ENCODE measurements at places on chromosomes 3 and 15.

GRCh38 chr15:62850318-62850717 lies 192.2 kb upstream of the TPM1 start:
- DNase-seq = no peak

- no peak for DNase-seq
These were observed 366.8 kb upstream of the UMPS start for GRCh38 chr3:124363476-124363875.

- no peak for DNase-seq
These were observed 139.4 kb downstream of the NECTIN3 start for GRCh38 chr3:111210866-111211564.

DNA sequence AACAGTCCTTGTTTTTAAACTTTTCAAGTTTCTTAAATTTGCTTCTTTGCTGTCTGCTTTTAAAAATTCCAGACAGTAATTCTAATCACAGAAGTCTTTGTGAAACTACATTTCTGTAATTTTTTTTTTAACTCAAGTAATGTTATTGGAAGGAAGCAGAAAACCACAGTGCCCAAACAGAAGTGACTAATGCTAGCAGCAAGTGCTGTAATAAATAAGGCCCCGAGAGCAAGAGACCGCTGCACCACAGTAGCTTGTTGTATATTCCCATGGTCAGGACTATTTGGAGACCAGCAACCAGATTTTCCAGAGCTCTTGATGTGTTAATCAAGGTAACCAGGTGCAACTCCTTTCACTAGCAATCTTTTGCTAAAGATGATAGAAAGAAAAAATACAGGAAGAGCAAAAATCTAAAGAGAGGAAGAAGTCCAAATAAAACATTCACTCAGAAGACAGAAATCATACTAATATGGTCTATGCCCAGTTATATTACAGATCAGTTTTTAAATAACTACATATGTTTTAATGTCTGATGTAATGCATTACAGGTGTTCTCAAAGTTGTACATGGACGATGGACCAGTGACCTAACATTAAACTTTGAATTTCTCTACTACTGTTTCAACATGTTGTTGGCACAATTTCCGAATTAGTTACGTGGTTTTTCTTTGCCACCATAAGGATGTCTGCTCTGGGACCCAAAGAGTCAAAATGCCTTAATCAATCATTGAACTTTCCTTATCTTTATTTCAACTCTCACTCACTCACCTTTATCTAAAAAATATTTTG lies 36.4 kb downstream of the WWTR1 start:
- no peak for DNase-seq

DNA sequence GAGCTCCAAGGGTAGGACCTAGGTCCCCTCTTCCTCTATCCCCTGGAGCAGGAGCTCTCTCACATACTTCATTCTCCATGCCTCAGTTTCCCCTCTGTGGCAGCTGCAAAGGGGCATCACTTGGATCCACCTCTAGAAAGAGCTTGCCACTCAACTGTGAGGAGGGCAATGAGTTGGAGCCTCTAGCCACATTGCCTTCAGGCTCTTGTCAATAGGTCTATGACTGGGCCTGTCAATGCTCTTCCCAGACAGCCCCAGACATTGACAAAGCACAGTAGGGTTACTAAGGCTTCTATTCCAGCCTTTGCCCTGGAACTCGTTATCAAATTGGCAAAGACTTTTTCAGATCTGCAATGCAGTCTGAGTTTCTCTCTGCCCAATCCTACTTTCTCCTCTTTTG lies 4.4 kb upstream of the VIPR1 start:
- DNase-seq = no peak

DNA sequence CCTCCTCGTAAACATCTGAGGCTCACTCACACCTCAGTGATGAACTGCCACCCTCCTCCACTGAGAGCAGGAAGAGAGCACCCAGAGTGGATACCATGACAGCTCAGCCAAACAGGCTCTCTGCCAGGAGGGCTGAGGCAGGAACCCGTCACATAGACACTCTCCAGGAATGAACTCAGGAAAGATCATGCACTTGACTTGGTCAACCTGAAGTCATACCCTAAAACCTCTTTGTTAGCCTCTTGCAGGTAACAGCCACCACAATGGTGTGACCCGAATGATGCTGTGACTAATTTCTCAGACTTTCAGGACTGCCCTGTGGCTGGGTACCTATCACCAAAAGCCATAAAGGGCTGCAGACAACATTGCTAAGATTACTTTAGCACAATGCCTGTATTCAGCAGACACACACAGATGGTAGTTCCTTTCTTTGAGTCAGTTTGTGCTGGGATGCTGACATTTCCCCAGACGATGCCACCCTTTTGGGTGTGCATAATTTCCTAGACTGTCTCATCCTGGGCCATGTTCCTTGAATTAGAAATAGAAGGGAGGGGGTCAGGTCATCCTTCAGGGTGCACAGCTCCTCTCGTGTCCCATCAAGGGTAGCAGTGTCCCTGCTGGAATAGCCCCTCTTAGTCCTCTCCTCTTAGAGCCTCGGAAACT lies 30.3 kb downstream of the CX3CR1 start:
- no peak for DNase-seq

DNA sequence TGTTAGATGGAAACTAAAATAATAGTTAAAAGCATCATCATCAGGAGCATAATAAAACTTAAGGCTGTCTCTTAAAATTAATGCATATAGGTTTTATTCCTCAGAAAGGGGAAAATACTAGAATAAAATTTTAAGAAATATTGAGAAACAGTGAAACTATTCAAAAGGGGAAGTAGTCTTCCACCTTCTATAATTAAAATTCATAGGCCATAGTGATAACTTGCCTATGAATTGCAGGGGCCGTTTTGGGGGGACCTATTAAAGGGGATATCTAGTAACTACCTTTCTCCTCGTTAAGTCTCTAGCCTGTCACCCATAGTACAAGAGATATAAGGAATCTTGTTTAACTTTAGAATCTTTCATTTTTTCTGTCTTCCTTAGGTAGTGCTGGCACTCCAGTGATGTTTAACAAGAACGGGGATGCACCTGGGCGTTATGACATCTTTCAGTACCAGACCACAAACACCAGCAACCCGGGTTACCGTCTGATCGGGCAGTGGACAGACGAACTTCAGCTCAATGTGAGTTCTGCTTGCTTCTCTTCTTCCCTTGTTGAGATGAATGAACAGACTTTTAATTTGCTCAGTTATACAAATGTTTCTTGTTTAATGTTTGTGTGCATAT lies 600.4 kb downstream of the GRM7 start:
- no peak for DNase-seq

- DNase-seq = no peak
These were observed 393.1 kb upstream of the CDIN1 start for GRCh38 chr15:36186376-36186775.

DNA sequence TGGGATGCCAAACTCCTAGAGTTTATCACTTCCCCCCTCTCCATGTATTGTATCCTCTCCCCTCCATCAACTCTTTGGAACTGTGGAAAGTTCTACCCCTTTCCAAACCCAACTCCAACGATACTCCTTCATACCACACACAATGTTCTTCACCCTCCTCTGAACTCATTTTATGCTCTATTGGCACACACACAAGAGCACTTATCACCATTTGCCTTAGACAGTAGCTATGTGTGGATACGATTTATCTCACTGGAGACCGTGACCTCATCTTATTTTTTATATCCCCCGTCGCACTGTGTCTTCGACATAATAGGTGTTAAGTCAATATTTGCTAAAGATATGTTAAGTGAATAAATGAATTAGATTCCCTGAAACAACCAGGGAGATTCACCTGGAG lies 316.5 kb upstream of the PROK2 start:
- DNase-seq = no peak

DNA sequence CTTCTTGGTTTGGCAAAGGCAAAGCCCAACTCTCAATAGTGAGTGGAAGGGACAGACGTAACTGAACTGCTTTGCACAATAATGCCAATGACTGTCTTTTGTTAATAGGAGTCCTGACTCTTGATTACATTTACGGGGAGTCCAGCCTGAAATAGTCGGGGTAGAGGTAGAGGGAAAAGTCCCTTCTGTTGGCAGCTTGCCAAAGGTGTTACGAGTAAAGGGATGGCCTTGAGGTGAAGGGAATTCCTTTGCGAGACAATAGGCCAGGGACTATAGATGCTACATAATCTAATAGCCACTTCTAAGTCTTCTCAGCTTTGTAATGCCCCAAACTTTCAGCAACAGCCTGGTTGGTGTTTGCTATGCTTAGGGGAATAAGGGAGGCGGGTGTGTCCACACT lies 2.2 kb upstream of the SENP2 start:
- DNase-seq = no peak

- DNase-seq = no peak
These were observed 68.9 kb downstream of the TFRC start for GRCh38 chr3:196012941-196013476.

DNA sequence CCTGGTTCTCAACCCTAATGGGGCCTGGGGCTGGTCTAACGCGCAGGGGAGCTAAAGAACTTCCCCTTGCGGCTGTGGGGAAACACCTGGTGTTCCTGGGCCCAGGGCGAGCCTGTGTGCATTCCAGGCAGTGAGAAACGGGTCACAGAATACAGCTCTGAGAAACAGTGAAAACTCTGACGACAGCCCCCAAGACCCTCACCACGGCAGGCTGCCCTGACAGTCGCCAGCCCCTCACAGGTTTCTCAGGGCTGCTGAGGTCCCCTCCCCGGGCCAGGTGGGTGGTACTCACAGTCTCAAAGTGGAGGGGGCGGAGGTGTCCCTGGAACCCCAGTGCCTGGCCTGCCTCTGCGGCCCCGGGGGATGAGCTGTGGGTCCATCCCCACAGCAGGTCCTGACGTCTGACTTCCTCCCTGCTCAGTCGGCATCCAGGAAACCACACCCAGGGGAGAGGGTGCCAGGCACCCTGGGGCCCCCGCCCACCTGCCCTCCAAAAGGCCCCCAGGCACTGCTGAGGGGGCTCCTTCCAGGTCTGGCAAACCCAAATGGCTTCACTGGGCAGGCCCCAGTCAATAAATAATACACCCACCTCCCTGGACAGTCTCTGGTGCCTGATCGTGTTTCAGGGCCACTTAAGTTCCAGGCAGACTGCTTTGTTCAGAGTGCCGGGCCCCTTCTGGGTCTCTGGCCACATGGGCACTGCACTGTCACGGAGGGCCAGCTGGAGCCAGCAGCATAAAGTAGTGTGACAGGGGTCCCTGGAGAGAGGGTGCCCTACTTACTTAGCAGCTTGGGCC lies 57.7 kb downstream of the IQSEC1 start:
- DNase-seq = no peak

DNA sequence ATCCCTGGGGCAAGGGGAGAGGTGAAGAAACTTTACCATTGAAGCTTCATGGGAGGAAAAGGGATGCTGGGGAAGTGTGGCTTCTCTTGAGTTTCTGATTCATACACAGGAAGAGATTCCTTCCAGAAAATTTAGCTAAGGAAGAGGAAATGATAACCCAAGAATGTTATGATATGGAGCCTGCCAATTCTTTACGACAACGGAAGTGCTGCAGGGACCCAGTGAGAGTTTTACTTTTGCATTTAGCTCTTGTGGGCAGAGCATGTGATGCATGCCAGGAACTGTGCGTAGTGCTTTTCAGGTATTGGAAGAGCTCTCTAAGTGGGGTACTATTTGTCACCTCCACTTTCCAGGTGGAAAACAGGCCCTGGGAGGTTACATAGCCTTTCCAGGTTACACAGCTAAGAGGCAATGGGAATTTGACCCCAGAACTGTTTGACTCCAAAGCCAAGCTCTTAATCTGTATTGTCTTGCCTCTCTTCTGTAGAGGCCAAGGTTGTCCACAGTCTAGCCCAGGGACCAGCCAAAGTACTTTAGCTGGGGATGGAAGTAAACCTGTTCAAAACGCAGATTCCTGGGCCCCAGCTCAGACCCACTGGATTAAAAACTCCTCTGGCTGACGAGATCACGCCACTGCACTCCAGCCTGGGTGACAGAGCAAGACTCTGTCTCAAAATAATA lies 23.0 kb downstream of the CMTM7 start:
- DNase-seq = no peak

GRCh38 chr3:107954845-107955244 lies 136.0 kb downstream of the CD47 start:
- DNase-seq = no peak

DNA sequence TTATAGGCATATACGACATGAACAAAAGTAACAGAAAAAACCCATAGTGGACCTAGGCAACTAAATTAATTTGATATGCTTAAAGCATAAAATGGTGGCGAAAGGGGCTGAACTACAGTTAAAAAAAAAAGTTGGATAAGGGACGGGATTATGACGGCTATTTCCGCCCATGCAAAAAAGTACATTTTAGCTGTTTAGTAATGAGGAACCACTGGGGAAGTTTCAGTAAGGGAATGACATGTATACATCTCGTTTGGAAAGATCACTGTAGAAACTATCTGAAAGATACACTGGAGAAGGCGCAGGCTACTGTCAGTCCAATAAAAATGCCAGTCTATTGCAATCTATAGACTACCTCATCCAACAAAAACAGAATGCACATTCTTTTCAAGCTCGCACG lies 65.6 kb downstream of the ZNF148 start:
- no peak for DNase-seq

DNA sequence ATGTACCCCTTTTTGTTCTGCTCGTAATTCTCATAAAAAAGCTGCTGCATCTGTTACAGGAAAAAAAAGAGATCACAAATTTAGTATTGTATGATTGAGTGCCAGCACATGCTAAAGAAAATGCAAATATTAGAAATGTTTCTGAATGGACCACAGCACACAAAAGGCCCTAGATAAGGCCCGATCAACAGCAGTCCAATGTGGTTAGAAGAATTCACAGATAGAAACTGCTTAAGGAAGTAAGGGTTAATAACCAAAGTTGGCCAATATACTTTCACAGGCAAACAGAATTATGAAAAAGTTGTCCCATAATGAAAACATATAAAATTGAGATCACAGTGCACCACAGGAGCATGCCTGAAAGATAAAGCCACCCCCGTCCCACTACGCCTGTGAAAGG lies 72.9 kb downstream of the CHSY1 start:
- DNase-seq = no peak

GRCh38 chr15:100873029-100873677 lies 6.5 kb upstream of the ALDH1A3 start:
- DNase-seq = peak; percentile 67
